ENCODE measurements at places on chromosomes 5 and 9.
A peak's percentile ranks its signal among the peaks of the same experiment; 100 is the strongest.

DNA sequence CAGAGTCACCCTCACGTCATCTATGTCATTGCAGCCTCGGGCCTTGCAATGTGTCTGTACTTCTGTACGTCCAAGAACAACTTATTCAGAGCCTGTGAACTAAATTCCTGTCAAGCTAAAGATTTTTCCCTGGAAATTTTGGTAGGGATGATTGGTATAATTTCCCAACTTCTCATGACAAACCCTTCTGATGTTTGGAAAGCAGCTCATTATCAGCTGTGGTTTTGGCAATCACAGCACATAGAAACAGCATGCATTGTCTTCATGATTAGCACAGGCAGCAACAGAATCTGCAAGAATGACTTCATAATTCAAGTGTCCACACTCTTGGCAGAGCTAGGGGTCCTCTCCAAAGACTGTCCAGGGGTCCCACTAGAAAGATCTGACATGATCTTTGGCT, 49.5 kb downstream of the APBA1 start:
- DNase-seq: no peak

DNA sequence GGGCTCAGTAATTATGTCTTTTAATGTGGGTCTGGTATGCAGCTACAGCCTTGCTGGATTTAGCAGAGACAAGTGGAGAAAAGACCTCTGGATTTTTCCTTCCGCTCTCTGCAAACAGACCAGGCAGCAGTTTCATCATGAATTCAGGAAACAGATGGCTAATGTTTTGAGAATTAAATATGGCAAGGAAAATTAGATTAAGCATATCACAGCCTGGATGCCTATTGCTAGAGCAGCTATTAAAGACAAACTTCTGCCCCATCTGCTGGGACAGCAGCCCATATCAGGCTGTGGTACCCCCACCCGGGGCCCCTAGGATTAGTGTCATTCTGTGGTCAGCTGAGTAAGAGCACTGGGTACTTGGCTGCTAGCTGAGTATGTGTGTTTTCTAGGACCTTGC, 6.2 kb downstream of the SKP2 start:
- peak; percentile 23 for DNase-seq

GRCh38 chr9:98081477-98082219, 25.1 kb downstream of the NANS start:
- no peak for DNase-seq

DNA sequence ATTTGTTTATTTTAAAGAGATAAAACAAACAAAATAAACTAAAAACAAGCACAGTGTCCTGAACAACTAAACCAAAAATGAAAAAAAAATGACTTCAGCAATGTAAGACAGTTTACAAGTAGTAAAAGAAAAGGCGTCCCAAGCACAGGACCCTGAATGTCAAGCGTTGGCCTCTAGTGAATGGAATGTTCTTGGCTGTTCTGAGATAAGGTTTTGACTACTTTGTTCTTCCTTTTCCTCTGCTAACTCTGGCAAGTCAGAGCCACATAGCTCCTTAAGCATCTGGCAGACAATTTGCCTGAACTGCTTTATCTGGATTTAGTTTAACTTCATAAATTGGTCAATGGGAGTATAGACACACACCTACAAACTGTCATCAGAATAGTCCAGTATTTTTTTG, 655.2 kb downstream of the ANXA1 start:
- no peak for DNase-seq

DNA sequence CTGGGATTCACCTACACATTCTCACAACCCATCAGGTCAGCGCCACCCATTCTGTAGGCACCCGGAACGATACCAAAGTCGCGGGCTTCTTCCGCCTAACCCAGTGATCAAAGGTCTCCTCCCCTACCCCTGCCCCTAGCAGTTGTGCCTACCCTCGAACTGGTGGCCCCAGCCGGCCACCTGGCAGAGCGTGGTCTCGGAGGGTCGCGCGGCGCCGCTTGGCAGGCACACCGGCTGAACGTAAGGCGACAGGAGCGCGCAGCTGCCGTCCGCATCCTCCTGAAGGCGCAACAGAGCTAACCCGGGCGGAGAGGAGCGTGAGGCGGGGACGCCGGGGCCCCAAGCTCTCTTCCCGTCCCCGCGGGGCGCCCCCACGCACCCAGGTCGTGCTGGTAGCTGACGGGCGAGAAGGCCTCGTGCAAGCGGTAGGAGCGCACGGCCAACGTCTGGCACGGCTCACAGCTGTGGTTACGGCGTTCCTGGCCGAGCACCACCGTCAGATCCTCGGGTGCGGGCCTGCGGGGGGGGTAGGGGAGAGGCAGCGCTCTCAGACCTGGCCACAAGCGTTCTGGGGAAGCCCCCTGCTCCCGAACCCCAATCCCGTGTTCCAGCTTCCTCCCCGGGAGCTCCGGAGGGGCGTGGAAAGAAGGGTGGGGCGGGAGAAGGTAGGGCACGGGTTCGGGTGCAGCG, 2.8 kb upstream of the PFN3 start:
- no peak for DNase-seq

GRCh38 chr9:26228273-26228672, 550.0 kb upstream of the TUSC1 start:
- no peak for DNase-seq

- DNase-seq: no peak
These were observed 47.5 kb downstream of the FAM114A2 start for GRCh38 chr5:153991168-153991567.

DNA sequence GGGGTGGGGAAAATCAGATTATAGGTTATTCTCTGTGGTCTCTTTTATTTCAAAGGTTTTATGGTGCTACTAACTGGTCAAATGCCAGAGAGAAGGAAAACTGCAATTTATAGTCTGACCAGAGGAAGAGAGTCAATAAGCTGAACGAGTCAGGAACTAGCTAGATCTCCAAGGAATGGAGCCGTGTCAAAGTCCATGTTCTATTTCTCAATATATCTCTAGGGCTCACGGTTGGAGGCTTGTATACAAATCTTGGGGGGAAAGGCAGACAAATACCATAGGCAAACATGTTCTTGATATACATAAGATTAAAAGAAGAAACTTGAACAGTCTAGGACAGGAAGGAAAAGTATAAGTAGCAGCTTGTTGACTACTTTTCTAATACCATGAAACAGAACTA, 627.1 kb downstream of the PDE4D start:
- DNase-seq: no peak

DNA sequence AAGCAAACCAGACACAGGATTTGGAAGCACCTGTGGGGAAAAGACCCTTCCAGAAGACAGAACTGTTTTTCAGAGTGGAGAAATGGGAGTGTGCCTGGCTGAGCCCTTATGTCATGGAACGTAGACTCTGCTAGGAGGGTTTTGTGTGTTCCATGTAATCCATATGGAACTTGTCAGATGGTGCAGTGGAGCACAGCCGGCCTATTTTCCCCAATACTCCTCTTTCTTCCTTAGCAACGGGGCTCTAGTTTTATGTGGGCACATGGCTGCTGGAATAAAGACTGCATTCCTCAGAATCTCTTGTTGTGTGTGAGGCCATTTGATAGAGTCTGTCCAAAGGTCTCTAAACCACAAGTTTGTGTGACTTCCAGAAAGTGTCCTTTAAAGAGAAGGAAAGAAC, 284.0 kb downstream of the DRD1 start:
- DNase-seq: no peak

GRCh38 chr5:96288166-96288844, 144.7 kb downstream of the PCSK1 start:
- no peak for DNase-seq

DNA sequence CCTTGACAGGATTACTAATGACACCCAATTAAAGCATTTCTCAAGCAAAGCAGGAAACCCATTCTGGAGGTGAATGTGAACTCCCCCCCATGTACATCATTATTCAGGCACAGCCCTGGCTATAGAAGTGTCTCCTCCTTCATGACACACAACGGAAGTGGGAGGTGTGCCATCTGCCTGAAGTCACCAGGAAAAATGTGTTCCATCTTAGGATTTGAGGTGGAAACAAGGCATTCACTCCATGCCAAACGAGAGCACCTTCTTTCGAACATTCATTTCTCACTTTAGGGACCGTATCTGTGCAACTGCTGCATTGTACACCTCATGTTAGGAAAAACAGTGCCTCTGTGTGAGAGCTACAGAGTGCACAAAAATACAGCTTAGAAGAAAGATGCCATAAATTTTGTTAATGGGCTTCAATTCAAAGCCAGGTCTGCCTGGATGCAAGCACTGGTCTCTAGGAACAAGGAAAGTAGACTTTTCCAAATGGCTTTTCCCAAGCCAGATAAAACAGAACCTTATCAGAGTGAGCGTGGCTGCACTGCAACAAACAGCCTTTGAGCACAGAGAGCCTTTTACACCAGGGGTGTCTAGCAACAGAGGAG, 19.4 kb downstream of the GOLM1 start:
- no peak for DNase-seq

- DNase-seq: no peak
These were observed 987.0 kb downstream of the NR2F1-AS1 start for GRCh38 chr5:92594031-92594430.

DNA sequence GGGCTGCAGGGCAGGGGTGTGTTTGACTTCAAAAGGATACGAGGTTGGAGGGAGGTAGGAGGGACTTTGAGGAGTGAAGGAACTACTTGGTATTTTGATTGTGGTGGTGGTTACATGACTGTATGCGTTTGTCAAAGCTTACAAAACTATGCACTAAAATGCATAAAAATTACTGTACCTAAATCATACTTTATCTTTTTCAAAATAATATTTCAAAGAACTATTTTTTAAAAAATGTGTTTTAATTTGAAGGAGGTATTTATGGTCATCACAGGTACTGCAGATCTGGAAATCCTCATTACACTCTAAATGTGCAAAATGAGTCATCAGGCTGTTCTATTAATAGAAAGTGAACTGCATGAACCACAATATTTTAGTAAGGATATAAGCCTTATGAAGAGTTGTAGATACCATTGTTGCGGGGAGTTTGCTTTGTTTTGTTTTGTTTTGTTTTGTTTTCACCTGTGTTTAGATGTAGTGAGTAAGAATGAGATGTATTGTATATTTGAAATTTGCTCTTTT, 116.9 kb downstream of the ARRDC3 start:
- peak; percentile 41 for DNase-seq

- no peak for DNase-seq
These were observed 35.5 kb downstream of the TTC1 start for GRCh38 chr5:160044391-160044804.

DNA sequence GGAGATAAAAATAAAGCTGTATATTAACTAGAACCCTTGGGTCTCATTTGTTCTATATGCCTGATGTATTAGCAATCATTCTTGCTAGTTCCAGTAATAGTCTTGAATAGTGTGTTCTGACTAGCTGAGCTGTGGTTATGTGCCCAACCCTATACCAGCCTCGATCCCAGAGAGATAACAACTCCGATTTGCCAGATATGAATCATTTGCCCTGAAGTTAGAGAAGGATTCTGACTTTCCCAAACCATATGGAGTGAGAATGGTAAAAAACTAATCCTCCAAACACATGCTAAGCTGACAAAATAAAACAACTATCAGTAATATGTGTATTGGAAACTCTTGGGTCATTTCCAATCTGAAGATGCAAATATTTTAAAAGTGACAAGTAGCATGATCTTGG, 64.8 kb downstream of the ALDH1A1 start:
- DNase-seq: peak; percentile 6

- DNase-seq: no peak
These were observed 141.0 kb downstream of the MEF2C start for GRCh38 chr5:88741964-88742363.

DNA sequence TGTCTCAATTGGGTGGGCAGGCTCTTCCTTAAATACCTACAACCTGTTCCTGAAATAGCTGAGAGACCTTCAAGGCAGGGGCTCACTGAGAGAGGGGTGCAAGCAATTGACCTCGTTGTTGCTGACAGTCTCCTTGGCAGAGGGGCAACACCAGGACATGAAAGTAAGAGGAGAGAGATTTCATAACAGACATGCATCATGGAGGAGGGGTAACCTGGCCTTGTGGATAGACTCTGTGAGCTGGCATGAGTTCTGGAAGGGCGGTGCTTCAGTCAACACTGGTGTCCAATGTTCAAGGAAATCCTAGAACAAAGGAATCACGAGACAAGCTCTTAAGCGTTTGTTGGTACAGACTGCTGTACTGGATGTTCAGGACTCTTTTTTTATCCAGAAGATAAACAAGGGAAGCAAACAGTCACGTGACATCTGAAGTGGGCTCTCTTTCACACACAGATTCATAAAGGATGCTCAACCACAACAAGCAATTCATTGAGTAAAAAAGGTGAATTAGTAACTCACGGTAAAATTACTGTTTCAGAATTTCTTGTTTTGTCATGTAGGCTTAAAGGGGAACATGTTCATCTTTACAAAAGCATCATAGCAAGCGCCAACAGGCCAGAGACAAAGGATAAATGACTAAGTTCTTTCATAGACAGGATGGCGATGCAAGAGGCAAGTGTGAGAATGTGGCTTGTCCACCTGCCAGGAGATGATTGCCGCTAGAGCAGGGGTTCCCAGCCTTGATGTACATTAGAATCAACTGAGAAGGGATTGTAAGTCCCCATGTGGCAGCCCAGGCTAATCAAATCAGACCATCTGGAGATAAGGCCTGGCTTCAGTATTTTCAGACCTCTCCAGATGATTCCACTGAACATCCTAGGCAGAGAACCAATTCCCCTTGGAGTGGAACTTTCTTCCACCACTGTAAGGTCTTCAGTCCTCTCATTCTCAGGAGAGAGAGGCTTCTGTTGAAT, 20.7 kb downstream of the ANKRA2 start:
- no peak for DNase-seq

DNA sequence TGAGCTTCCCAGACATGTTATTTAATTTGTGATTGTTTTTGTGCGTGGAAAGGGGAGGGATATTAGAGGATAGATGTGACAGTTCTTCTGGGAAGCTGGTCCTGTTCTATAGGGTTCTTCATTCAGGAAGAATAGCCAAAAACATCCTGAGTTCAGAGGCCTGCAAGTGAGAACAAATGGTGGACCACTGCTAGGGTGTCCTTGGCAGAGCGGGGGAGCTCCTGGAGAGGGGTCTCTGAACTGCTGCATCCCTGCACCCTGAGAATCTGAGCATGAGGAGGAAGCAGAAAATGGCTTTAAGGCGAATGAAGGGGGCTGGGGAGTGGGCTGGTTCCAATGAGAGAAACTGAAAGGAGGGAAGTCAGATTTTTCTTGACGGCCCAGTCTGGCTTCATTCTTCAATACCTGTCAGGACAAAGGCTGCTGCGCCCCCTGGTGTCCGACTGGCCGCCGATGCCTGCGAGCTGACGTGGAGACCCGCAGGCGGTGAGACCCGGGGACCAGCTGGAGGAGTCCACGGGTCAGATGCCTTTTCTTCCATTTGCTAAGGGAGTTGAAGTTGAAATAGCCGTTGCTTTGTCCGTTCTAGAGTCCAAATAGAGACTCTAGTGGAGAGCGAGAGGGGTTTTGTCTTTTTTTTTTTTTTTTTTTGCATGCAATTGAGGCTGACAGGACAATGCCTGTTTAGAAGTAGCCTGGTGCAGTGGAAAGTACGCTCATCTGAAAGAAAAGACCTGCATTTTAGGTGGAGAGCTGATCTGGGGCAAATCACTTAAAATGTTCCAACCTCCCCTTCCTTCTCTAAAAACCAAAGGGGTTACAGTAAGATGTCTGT, 39.5 kb upstream of the NFIB start:
- DNase-seq: peak; percentile 65

DNA sequence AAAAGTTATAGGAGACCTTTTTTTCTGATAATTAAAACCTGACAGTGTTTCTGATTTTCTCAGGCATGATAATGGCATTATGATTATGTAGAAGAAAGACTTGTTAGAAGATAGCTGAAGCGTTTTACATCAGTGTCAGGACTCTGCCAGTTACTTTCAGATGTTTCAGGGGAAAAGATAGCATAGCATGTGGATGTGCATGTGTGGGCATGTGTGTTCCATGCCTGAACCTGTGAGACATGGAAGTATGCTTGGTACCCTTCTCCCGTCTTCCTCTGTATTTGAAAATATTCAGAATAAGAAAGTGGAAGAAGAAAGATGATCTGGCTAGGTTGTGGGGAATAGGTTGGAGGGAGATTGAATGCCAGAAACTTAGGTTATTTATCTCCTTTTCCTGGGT, 113.1 kb upstream of the PCAT7 start:
- no peak for DNase-seq

Measured in amniotic stem cell (primary cell).